ENCODE measurements at places on chromosomes 2 and 18. TPM values are rescaled to one million over a fixed set of nuclear protein-coding genes. Genes with fewer than 3 reads are reported as not detected.

- no peak for DNase-seq
Measured at GRCh38 chr18:46431522-46432171, 225.4 kb downstream of the LOXHD1 start.

The LTBP1 gene
- total RNA-seq: 124 TPM

GRCh38 chr2:227360351-227360750, 18.8 kb downstream of the TM4SF20 start:
- no peak for DNase-seq

DNA sequence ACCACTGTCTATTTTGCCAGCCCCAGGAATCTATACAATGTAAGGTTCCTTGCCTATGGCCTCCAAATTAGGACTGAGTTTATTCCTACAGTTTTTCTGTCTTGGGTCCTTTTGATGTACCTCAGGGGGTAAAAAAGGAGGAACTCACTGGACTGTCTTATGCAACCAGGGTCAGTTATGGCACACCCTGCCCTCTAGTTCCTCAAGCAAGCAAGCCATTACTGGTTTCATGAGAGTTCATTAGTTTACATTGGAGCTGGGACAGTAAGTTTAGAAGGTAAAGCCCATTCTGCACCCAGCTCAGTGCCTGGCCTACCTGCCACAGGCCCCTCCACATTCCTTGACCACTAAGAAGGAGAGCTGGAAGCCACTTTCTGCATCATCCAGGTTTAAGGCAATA, 68.7 kb upstream of the WIPF1 start:
- no peak for DNase-seq

DNA sequence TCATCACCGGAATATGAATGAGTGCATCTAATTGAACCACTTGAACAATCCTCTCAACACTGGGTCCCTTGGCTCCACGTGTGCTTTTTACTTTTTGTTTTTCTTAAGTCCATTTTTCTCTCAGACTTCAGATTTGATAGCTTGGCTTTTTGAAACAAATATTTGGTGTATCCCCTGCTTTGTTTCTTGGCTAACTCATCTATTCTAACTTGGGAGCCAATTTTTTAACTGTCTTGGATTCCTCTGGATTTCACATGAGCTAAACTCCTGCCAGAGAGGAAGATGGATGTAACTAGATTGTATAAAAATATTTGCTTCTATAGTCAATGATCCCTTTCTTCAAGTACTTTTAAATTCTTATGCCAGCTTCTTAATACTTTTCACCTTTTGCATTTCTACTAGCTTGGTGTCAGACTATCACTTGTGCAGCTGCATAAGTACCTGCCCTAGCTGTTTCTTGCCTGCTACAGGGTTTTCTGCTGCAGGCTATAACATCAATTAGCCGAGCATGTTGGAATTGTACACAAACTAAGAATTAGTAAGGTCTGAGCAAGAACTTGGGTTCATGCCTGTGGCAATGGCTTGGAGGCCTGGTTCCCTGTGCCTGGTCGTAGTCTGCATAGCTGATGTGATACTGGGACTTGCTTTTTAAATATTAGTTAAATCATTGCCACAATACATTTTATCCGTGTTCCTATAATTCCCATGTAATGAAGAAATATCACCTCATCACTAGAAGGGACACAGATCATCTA, 281.5 kb downstream of the EN1 start:
- DNase-seq: no peak

- DNase-seq: no peak
Measured at GRCh38 chr2:203741566-203741965, 35.1 kb downstream of the CD28 start.

GRCh38 chr18:43855376-43855775, 578.1 kb upstream of the SYT4 start:
- no peak for DNase-seq

GRCh38 chr18:74841248-74841647, 243.6 kb downstream of the ZNF407 start:
- no peak for DNase-seq

The SRD5A2 gene
- not detected for total RNA-seq

The AQP12B gene
- total RNA-seq: not detected

The SESTD1 gene
- total RNA-seq: 48.9 TPM

GRCh38 chr2:54204476-54204875, 51.6 kb downstream of the TSPYL6 start:
- DNase-seq: no peak

Measured in cardiac septum (tissue), 1 donor.